Liver (tissue), 10 donors: ENCODE measurements at places on chromosomes 7 and 10.

DNA sequence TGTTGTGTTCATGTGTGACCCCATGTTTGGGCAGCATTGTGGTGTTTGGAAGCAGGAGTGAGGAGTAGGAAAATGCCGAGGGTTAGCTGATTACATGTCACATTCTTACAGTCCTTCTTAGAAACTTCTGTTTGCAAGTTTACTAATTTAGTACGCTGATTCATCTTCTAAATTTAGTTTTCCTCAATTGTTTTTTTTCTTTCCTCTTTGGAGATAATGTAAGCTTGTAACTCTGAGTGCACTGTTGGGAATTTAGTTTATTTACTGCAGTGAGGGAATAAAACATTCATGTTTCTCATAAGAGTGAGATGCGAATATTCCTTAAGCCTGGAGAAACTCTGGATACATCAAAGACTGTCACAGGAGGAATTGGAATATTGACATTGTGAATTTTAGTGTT, 135.0 kb downstream of the NT5C2 start:
- H3K4me3 ChIP-seq: no peak overlapping the region
- no peak for DNase-seq
- no peaks in the 10 kb centered on the region for H3K27me3 ChIP-seq
- H3K4me1 ChIP-seq: peaks cover 8% of the 10 kb centered on the region
- no peaks in the 10 kb centered on the region for H3K36me3 ChIP-seq

GRCh38 chr10:88243202-88243744, 339.8 kb downstream of the RNLS start:
- H3K4me3 ChIP-seq: no peak overlapping the region
- DNase-seq: no peak
- peak overlapping the region; percentile 89 for H3K27ac ChIP-seq
- H3K4me1 ChIP-seq: peaks cover 23% of the 10 kb centered on the region
- H3K27me3 ChIP-seq: no peaks in the 10 kb centered on the region
- no peaks in the 10 kb centered on the region for H3K36me3 ChIP-seq

- no peak overlapping the region for H3K27ac ChIP-seq
- no peak for DNase-seq
Measured at GRCh38 chr7:72266771-72267170, 145.4 kb downstream of the CALN1 start.

- DNase-seq: peak; percentile 44
- H3K27me3 ChIP-seq: no peaks in the 10 kb centered on the region
- peak within 1 kb of the TSS; percentile 79 for H3K4me3 ChIP-seq
- H3K36me3 ChIP-seq: no peaks in the 10 kb centered on the region
- H3K4me1 ChIP-seq: peaks cover 7% of the 10 kb centered on the region
- peak within 1 kb of the TSS; percentile 60 for H3K27ac ChIP-seq
Measured at GRCh38 chr10:59176241-59177030, at the start of gene PHYHIPL. Gene PHYHIPL (plus strand): TSS chr10:59176643. CDS start chr10:59176854, 211 bp downstream.

DNA sequence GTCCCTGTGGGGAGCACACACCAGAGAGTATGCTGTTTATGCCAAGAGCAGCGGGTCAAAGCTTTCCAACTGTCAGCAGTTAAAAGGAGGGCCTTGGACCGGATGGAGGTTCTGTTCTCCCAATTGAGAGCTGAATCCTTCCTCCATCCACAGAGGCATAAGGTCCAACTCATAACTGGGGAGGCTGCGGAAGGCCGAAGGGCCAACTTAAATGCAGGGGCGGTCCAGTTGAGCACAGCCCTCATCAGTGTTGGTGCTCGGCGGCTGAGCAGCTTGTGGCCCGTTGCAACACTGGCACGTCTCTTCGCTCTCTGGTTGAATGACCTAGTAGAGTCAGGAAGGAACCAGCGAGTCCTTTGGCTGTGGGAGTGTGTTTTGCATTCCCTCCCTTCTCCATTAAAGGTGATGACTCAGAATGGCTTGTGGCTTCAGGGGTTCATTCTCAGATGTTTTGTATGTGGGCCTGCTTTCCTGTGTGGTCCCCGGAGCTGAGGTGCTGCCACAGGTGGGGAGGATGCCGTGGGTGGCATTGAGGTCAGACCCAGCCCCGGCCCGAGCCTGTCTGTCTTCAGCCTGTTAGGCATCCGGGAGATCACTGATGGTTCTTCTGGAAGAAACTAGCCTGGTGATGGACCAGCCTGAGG, 44.8 kb upstream of the DMBT1 start:
- H3K27ac ChIP-seq: peak overlapping the region; percentile 6
- no peaks in the 10 kb centered on the region for H3K4me1 ChIP-seq
- peaks cover 2% of the 10 kb centered on the region for H3K36me3 ChIP-seq
- no peaks in the 10 kb centered on the region for H3K27me3 ChIP-seq

DNA sequence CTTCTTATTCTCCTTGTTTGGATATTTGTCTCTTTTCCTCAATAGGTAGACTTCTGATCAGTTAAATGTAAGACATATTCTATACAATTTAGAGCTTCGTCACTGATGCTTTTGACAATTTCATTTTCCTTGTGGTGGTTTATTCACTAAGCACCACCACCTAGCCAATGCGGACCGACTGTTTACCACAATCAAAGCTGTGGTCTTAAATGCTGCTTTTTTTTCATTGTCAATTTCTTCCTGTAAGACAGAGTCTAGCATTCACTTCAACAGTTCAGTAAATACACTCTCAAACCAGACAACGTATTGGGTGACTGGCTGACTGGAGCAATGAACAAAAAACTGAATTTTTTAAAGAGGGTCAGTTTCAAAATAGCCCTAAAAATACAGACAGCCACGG, 239.0 kb downstream of the DNAJB6 start:
- H3K4me1 ChIP-seq: no peaks in the 10 kb centered on the region
- no peaks in the 10 kb centered on the region for H3K27me3 ChIP-seq

- no peaks in the 10 kb centered on the region for H3K36me3 ChIP-seq
- peaks cover 3% of the 10 kb centered on the region for H3K27me3 ChIP-seq
- DNase-seq: no peak
Measured at GRCh38 chr10:49620841-49621378, 7.1 kb downstream of the CHAT start.

DNA sequence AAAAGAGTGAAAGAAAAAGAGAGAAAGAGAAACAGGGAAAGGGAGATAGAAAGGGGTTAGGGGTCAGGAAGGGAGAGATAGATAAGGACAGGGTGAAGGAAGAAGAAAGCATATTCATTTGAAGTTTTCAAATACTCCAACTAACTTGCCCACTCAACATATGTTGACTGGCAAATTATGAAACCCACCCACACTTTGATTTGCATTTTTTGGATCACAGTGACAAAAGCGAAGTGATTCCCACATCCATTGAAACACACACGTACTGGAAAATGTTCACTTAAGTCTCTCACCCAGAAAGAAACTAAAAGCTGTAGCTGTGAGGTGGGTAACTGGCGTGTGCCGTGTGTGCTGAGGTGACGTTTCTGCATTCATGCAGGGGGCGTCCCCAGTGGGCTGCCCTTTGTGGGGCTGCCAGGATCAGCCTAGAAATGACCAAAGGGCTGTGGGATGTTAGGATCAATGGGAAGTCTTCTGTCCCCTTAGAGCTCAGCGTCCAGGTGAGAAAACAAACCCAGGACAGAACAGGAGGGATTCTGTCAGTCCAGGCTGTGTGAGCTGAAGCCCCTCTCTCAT, 134.9 kb upstream of the ADARB2 start:
- H3K36me3 ChIP-seq: no peaks in the 10 kb centered on the region
- no peak for DNase-seq
- no peaks in the 10 kb centered on the region for H3K27me3 ChIP-seq
- H3K27ac ChIP-seq: no peak overlapping the region
- H3K4me3 ChIP-seq: no peak overlapping the region

DNA sequence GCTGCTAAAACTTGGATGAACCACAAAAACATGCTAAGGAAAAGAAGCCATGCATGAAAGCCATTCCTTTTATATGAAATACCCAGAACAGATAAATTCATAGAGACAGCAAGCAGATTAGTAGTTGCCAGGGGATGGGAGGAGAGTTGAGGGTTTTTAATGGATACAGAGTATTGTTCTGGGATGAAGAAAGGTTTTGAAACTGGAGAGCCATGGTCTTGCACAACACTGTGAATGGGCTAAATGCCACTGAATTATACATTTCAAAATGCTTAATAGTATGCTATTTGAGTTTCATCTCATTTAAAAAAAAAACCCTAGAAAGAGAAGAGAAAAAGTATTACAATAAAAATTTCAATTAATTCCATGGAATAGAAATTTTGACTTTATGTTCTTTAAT, 154.3 kb downstream of the GNAT3 start:
- DNase-seq: no peak
- H3K36me3 ChIP-seq: no peaks in the 10 kb centered on the region
- H3K4me1 ChIP-seq: no peaks in the 10 kb centered on the region
- H3K27me3 ChIP-seq: no peaks in the 10 kb centered on the region

- no peak overlapping the region for H3K27ac ChIP-seq
- no peak for DNase-seq
- H3K4me1 ChIP-seq: no peaks in the 10 kb centered on the region
- no peaks in the 10 kb centered on the region for H3K36me3 ChIP-seq
Measured at GRCh38 chr7:61576-62360, 130.6 kb upstream of the FAM20C start.

- DNase-seq: no peak
- no peaks in the 10 kb centered on the region for H3K27me3 ChIP-seq
- no peak overlapping the region for H3K4me3 ChIP-seq
- no peaks in the 10 kb centered on the region for H3K4me1 ChIP-seq
- no peak overlapping the region for H3K27ac ChIP-seq
Measured at GRCh38 chr7:103499976-103500375, 54.0 kb upstream of the SLC26A5 start.

DNA sequence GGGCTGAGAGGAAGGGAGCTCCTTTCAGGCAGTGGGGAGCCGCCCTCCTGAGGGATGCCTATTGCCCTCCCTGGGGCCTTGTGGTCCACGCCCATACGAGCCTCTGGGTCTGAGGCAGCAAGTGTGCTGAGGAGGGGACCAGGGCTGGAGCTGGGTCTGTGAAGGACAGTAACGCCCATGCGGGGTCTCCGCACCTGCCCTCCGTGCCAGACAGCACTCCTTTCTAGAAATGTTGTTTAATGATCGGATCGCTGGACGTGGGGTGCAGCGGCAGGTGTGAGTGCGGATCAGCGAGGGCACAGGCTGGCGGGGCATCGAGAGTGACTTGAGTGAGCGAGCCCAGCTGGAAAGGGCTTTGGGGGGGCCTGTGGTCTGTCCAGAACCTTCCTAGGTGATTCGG, 70.1 kb downstream of the ELFN1 start:
- H3K4me3 ChIP-seq: no peak overlapping the region
- H3K36me3 ChIP-seq: peaks cover 6% of the 10 kb centered on the region
- H3K4me1 ChIP-seq: peaks cover 8% of the 10 kb centered on the region
- no peak for DNase-seq
- H3K27me3 ChIP-seq: no peaks in the 10 kb centered on the region

GRCh38 chr7:150450491-150451001, at the start of gene GIMAP8:
Gene GIMAP8 (plus strand): TSS chr7:150450630. CDS start chr7:150466699, 16,069 bp downstream.
- peak within 1 kb of the TSS; percentile 68 for H3K27ac ChIP-seq
- no peaks in the 10 kb centered on the region for H3K27me3 ChIP-seq
- H3K4me3 ChIP-seq: peak within 1 kb of the TSS; percentile 62
- no peak for DNase-seq
- peaks cover 9% of the 10 kb centered on the region for H3K4me1 ChIP-seq

DNA sequence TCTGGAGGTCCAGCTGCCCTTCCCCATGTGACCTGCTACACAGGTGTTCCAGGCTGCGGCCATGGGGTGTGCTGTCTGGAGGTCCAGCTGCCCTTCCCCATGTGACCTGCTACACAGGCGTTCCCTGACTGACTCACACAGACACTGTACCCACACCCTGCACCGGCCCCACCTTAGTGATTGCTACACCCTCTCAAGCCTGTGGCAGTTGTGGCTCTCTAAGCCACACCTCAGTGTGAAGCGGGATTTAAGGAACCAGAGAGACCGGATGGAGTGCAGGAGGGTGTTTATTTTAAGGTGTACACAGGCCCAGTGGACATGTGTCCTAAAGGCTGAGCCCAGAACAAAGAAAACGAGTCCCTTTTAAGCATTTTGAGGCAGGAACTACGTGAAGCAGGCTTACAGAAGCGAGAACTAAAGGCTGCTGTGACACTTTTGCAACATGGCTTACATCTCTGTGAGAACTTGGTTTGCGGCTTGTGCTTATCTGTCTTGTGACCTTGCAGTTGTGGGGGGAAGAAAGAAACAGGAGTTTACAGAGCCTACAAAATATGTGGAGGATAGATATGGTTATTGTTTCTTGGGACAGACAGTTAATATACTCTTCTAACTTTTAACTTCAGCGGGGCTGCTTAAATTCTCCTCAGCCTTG, 326.4 kb downstream of the PAXIP1 start:
- H3K27ac ChIP-seq: no peak overlapping the region
- H3K4me1 ChIP-seq: no peaks in the 10 kb centered on the region
- no peaks in the 10 kb centered on the region for H3K36me3 ChIP-seq
- DNase-seq: no peak
- H3K4me3 ChIP-seq: no peak overlapping the region

DNA sequence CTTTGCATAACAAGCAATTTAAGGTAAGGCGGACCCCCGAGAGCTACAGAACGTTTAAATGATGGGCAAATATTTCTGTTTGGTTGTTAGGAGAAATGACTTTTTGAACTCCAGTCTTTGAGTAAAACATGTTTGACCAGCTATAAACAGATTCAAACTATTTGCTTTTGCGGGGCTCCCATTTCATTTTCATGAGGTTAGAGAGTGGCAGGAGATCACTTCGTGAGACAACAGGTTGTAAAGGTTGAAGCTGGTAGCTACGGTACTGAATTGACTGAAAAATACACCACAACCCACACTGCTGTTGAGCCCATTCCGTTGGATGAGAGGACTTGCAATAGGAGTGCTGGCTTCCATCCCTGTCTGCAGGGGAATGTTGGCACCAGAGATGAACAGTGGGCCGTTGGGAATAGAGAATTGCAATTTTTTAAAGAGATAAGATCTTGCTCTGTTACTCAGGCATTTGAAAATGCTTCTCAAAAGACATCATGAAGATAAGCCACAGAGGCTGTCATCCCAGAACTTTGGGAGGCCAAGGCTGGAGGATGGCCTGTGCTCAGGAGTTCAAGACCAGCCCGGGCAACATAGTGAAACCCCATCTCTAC, 65.7 kb upstream of the CARD11 start:
- H3K4me1 ChIP-seq: no peaks in the 10 kb centered on the region
- H3K4me3 ChIP-seq: no peak overlapping the region
- no peaks in the 10 kb centered on the region for H3K27me3 ChIP-seq
- no peaks in the 10 kb centered on the region for H3K36me3 ChIP-seq

GRCh38 chr10:73785721-73786511, 510 bp downstream of the ZSWIM8 start:
- peak; percentile 61 for DNase-seq
- H3K4me1 ChIP-seq: peaks cover 35% of the 10 kb centered on the region
- peak overlapping the region; percentile 97 for H3K27ac ChIP-seq
- peak overlapping the region; percentile 84 for H3K4me3 ChIP-seq
- H3K27me3 ChIP-seq: no peaks in the 10 kb centered on the region
